ENCODE measurements at places on chromosomes 4 and X. TPM values are rescaled to one million over a fixed set of nuclear protein-coding genes. Genes with fewer than 3 reads are reported as not detected.

DNA sequence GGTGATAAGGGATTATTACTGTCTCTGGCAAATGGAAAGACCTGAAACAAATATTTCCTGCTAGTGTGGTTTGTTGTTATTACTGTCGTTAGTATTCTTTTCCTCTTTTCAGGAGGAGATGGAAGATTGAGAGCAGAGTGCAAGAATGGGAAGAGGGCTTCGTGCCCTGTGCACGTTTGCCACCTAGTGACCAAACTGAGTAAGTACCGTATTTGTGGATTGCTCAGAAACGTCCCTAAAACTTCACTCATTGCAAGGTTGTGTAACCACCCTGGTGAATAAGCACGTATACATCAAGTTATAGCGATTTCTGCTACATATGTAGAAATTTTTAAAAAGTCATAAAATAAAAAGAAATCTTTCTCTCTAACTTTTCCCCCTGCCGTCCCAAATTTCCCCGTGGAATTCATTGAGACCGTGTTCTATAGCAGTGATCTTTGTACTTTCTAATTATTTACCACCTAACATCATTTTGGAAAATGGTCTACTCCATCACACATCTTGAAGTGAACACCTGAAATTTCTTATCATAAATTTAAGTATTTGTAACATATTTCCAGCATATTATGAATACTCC is 24.3 kb downstream of the LINC00632 start:
- no peaks in the 10 kb centered on the region for H3K4me1 ChIP-seq
- DNase-seq = peak; percentile 57
- H3K36me3 ChIP-seq = no peaks in the 10 kb centered on the region

DNA sequence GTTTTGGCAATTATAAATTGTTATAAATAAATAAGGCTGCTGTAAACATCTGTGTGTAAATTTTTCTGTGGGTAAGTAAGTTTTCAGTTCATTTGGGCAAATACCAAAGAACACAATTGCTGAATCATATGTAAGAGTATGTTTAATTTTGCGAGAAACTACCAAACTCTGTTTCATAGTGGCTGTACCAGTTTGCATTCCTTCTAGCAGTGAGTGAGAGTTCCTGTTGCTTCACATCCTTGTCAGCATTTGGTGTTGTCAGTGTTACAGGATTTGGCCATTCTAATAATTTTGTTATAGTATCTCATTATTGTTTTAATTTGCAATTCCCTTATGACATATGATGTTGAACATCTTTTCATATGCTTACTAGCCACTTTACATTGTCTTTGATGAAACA is 48.4 kb downstream of the ARFIP1 start:
- H3K4me3 ChIP-seq = no peak overlapping the region
- no peak overlapping the region for H3K27ac ChIP-seq
- H3K36me3 ChIP-seq = no peaks in the 10 kb centered on the region

- peaks cover 11% of the 10 kb centered on the region for H3K4me1 ChIP-seq
- H3K4me3 ChIP-seq = no peak overlapping the region
- H3K36me3 ChIP-seq = no peaks in the 10 kb centered on the region
- no peaks in the 10 kb centered on the region for H3K27me3 ChIP-seq
- no peak overlapping the region for H3K27ac ChIP-seq
- DNase-seq = no peak
Observed at GRCh38 chr4:140250989-140251552, 97.1 kb upstream of the MAML3 start.

GRCh38 chr4:119490335-119490734 is 138.3 kb downstream of the PDE5A start:
- no peaks in the 10 kb centered on the region for H3K27me3 ChIP-seq
- peak; percentile 69 for DNase-seq
- H3K36me3 ChIP-seq = peaks cover 22% of the 10 kb centered on the region
- H3K4me3 ChIP-seq = no peak overlapping the region
- no peak overlapping the region for H3K27ac ChIP-seq

DNA sequence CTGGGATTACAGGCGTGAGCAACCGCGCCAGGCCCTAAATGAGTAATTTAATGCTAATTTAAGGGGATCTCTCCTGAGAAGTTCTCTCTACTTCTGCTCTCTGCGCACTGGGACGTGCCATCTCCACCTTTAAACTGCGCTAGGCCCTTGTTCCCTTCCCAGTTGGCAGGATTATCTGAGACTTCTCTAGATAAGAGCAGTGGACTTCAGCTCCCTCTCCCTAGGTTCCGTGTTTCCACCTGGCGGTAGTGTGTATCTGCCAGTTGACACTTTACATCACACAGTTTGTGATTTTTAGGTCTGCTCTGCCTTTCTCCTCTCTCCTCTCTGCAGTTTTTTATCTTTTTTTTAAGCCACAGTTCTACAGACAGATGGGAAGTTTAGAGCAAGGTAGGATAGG is 40.2 kb downstream of the ARHGAP10 start:
- H3K4me3 ChIP-seq = no peak overlapping the region
- peak overlapping the region; percentile 97 for H3K27ac ChIP-seq
- peaks cover 26% of the 10 kb centered on the region for H3K4me1 ChIP-seq
- no peak for DNase-seq

DNA sequence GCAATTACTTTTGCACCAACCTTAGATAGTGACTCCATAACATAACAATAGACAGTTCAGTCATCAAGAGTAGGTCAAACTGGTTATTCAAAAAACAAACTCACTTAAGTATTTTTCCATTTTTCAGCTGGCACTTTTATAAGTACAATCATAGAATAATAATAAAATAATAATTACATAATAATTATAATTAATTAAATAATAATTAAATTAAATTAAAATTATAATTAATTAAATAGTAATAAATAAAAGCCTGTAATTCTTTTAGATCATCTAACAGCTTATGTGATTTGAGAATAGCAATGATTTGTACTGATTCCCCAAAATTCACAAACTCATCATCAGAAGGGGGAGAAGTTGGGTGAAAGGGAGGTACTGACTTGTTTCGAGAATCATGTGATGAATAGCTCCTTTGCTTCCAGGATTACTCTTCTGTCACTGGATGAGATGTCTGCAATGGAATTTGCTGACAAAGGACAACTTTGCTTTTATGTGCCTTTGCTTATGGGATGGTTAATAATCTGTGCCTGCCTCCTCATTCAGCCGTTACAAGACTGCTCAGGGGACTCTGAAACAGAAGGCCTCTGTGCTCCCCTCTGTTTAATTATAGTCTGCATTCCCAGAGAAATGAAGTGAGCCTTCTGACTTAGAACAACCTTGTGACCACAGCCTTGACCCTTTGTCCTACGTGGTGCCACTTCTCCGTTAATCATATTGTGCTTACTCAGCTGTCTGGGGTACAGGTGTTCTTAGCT is 104.8 kb upstream of the ENPEP start:
- H3K27me3 ChIP-seq = no peaks in the 10 kb centered on the region
- H3K27ac ChIP-seq = no peak overlapping the region
- H3K36me3 ChIP-seq = no peaks in the 10 kb centered on the region
- no peaks in the 10 kb centered on the region for H3K4me1 ChIP-seq
- no peak overlapping the region for H3K4me3 ChIP-seq
- DNase-seq = no peak

GRCh38 chrX:133776072-133776471 is 209.3 kb downstream of the GPC3 start:
- H3K27ac ChIP-seq = no peak overlapping the region
- H3K36me3 ChIP-seq = no peaks in the 10 kb centered on the region
- H3K27me3 ChIP-seq = peaks cover 8% of the 10 kb centered on the region
- no peak overlapping the region for H3K4me3 ChIP-seq
- DNase-seq = no peak

- H3K4me1 ChIP-seq = peaks cover 10% of the 10 kb centered on the region
- no peaks in the 10 kb centered on the region for H3K27me3 ChIP-seq
- no peak for DNase-seq
Observed at GRCh38 chrX:150323020-150323419, 40.1 kb upstream of the MAMLD1 start.

DNA sequence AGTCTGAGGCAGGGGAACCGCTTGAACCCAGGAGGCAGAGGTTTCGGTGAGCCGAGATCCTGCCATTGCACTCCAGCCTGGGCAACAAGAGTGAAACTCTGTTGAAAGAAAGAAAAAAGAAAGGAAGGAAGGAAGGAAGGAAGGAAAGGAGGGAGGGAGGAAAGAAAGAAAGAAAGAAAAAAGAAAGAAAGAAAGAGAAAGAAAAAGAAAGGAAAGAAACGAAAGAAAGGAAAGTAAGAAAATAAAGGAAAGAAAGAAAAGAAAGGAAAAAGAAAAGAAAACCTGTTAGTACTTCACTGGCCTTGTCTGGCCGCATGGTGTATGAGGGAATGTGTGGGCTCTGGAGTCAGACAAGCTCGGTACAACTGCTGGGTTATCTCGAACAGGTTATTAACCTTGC is 20.8 kb upstream of the MAGEA1 start:
- H3K4me1 ChIP-seq = no peaks in the 10 kb centered on the region
- H3K36me3 ChIP-seq = no peaks in the 10 kb centered on the region
- no peak overlapping the region for H3K4me3 ChIP-seq
- H3K27ac ChIP-seq = no peak overlapping the region
- H3K27me3 ChIP-seq = no peaks in the 10 kb centered on the region

GRCh38 chrX:110741213-110741796 is 54.3 kb downstream of the CHRDL1 start:
- peak; percentile 73 for DNase-seq
- H3K27ac ChIP-seq = peak overlapping the region; percentile 36
- no peak overlapping the region for H3K4me3 ChIP-seq
- peaks cover 2% of the 10 kb centered on the region for H3K4me1 ChIP-seq
- no peaks in the 10 kb centered on the region for H3K36me3 ChIP-seq

GRCh38 chrX:22345884-22346283 is 73.2 kb downstream of the CBLL2 start:
- H3K4me3 ChIP-seq = no peak overlapping the region
- H3K36me3 ChIP-seq = no peaks in the 10 kb centered on the region
- no peaks in the 10 kb centered on the region for H3K4me1 ChIP-seq

GRCh38 chr4:53914313-53915016 is 149.9 kb downstream of the CHIC2 start:
- H3K36me3 ChIP-seq = no peaks in the 10 kb centered on the region
- H3K27me3 ChIP-seq = no peaks in the 10 kb centered on the region
- peak; percentile 96 for DNase-seq
- peaks cover 14% of the 10 kb centered on the region for H3K4me1 ChIP-seq

- H3K27ac ChIP-seq = no peak overlapping the region
- H3K4me1 ChIP-seq = no peaks in the 10 kb centered on the region
- DNase-seq = no peak
- H3K36me3 ChIP-seq = no peaks in the 10 kb centered on the region
- H3K4me3 ChIP-seq = no peak overlapping the region
Observed at GRCh38 chr4:125041372-125041930, 273.3 kb upstream of the FAT4 start.

DNA sequence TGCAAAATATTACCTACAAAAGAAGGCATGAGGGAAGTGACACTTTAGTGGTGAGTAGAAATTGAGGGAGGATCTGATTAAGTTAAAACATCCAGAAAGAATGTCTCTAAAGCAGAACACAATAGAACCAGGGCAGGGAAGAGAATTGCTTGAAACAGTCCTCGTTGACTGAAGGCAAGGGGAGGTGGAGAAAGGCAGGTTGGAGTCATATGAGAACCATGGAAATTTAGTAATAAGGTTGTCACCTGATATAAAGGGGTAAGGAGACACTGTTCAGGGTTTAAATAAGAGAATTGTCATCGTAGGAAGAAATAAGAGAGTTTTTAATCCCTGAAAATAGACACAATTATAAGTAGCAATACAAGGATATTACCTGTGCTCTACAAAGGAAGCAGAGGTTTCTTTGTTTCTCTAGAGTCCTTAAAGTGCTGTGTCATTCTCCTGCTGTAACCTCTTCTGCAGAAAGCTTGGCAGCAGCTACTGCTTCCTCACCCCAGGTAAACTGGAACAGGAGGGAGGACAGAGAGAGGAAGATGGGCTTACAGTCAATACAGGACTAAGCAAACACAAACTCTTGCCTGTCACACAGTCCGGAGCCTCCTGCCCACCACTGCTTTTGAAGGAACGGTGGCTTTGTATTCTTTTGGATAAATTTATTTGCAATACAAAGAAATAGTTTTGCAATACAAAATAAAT is 258.4 kb downstream of the PPARGC1A start:
- no peak overlapping the region for H3K4me3 ChIP-seq
- no peaks in the 10 kb centered on the region for H3K27me3 ChIP-seq
- H3K36me3 ChIP-seq = no peaks in the 10 kb centered on the region
- no peaks in the 10 kb centered on the region for H3K4me1 ChIP-seq
- DNase-seq = no peak

DNA sequence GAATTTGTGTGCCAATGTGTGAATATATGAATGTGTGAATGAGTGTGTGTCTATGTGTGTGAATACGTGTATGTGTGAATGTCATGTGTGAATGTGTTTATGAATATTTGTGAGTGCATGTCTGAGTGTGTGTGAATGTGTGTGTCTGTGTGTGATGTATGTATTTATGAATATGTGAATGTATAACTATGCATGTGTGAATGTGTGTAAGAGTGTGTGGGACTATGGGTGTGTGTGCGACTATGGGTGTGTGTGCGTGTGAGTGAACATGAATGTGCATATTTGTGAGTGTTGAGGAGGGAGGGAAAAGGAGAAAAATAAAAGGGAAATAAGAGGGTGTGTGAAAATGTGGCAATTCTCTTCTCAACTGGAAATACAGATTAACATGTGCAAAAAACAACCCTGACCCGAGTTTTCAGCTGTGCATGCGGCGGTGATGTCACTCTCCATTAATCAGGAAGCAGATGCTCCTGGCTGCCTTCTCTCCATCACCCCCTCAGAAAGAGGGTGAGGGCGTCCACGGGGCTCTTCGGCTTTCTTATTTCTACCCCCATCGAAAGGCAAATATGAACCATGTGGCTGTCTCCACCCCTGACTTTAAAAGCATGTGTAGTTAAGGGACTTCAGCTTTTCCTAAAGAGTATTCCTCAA is 219.8 kb downstream of the MAML3 start:
- peaks cover 2% of the 10 kb centered on the region for H3K4me1 ChIP-seq
- DNase-seq = peak; percentile 48
- no peak overlapping the region for H3K4me3 ChIP-seq
- H3K36me3 ChIP-seq = no peaks in the 10 kb centered on the region
- no peaks in the 10 kb centered on the region for H3K27me3 ChIP-seq

- H3K4me1 ChIP-seq = no peaks in the 10 kb centered on the region
- H3K27me3 ChIP-seq = no peaks in the 10 kb centered on the region
- H3K4me3 ChIP-seq = no peak overlapping the region
- no peak for DNase-seq
Observed at GRCh38 chr4:189843413-189844009, 97.2 kb upstream of the FRG1 start.

GRCh38 chr4:142846108-142846728 is at the start of gene INPP4B:
Gene INPP4B (minus strand): TSS chr4:142846301.
- peak within 1 kb of the TSS; percentile 25 for H3K27ac ChIP-seq
- no peaks in the 10 kb centered on the region for H3K36me3 ChIP-seq
- peak within 1 kb of the TSS; percentile 61 for H3K4me3 ChIP-seq
- no peaks in the 10 kb centered on the region for H3K4me1 ChIP-seq

PAGE4 gene
- not detected for total RNA-seq

HEPH gene
- 23.5 TPM for total RNA-seq

ASB12 gene
- total RNA-seq = not detected

DTHD1 gene
- total RNA-seq = not detected

PRPS1 gene
- total RNA-seq = 162 TPM

PLK4 gene
- total RNA-seq = 15.1 TPM

RAB40A gene
- total RNA-seq = under 0.01 TPM

PDCL2 gene
- not detected for total RNA-seq

ARSJ gene
- 143 TPM for total RNA-seq

Measured in IMR-90 (cell line).